GM23248 (cell line): ENCODE measurements at places on chromosomes 11 and 22.

- no peak for DNase-seq
Measured at GRCh38 chr11:73578592-73579185, 19.2 kb downstream of the FAM168A start.

- DNase-seq, result no peak
Measured at GRCh38 chr22:43241138-43241597, 54.2 kb upstream of the TTLL12 start.

DNA sequence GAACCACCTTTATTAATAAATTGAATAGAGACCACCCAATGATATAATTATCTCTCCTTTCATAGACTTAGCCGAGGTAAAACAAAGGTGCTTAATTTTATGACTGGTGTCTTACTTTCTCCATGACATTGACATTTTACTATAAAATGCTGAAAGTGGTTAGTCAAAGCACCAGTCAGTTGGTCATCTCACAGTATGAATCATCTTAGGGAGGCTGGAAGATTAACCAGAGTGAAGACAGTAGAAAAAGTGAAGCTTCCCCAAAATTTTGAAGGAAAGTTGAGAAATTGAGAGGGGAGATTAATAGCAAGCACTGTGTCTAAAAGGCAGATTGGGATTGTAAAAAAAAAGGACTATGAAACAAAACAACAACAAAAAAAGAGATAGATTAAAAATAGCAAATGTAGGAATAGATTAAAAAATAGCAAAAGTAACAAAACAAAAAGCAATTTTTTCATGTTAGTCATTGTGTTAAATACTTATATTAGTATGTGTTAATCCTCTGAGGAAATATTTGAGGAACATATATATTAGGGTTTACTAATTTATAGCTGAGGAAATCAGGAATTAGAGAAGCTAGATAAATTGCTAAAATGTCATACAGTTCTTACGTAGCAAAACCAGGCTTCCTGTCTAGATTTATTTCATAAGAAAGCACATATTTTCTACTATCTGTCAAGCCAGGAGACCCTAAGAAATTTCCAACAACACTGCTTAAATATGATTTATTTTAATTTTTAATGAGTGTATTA is 557.3 kb upstream of the ANO5 start:
- no peak for DNase-seq

DNA sequence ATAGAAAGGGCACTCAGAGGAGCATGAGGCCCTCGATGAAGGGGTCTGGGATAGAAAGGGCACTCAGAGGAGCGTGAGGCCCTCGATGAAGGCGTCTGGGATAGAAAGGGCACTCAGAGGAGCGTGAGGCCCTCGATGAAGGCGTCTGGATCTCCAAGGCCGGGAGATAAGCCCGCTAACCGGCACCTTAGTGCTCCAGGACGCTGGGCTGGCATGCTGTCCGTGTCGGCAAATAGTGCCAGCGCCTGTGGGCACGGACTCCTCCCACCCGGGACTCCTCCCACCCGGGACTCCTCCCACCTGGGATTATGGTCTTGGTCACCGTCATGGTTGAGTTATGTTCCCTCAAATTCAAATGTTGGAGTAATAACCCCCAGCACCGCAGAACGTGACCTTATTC is 725.3 kb downstream of the BRD1 start:
- no peak for DNase-seq

DNA sequence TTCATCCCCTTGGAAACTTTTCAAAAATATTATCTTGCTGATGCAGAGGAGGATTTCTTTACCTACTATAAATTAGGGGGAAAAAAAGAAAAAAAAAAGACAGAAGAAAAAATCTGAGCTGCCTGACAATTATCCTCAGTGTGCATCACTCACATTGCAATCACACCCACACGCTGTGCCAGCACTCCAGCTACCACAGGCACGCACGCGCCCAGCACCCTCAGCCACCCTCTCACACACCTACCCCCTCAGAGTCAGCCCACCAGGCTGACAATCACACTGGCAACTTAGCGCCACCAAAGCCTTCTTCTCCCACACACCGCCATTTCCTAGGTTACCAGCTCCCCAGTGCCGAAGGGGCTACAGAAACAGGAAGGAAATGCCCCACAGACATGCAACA is 236.1 kb downstream of the KCNA4 start:
- DNase-seq, result peak; percentile 9

DNA sequence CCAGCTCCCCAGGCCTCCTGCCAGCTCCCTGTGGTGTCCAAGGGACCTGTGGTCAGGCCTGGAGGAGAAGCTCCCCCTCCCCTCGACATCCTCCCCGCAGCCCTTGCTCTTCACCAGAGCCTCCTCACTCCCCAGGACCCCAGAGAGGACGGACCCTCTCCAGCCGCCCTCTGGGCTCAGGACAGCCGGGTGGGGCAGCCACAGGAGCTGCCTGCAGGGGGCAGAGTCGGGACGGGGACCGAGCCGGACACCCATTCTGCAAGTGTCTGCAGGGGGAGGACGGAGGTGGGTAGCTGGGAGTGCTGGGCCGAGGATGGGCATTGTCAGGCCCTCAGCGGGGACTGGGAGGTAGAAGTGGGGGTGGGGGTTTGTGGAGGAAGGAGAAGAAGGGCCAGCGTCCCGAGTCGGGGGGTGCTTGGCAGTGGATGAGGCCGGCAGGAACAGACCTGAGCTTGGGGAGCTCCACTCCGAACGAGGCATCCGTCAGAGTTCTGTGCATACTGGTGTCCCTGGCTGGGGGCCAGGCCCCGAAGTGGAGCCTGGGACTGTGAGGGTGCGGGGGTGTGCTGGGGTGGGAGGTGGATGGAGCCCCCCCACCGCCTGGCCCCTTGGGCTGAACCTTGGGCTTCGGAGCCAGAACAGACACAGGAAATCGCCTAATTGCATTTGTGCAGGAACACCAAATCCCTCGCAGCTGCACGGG is 15.2 kb downstream of the PRR33 start:
- peak; percentile 57 for DNase-seq

- DNase-seq, result no peak
Measured at GRCh38 chr11:35650467-35650866, 12.1 kb upstream of the TRIM44 start.

- no peak for DNase-seq
Measured at GRCh38 chr11:130728185-130729180, 187.8 kb downstream of the SNX19 start.

DNA sequence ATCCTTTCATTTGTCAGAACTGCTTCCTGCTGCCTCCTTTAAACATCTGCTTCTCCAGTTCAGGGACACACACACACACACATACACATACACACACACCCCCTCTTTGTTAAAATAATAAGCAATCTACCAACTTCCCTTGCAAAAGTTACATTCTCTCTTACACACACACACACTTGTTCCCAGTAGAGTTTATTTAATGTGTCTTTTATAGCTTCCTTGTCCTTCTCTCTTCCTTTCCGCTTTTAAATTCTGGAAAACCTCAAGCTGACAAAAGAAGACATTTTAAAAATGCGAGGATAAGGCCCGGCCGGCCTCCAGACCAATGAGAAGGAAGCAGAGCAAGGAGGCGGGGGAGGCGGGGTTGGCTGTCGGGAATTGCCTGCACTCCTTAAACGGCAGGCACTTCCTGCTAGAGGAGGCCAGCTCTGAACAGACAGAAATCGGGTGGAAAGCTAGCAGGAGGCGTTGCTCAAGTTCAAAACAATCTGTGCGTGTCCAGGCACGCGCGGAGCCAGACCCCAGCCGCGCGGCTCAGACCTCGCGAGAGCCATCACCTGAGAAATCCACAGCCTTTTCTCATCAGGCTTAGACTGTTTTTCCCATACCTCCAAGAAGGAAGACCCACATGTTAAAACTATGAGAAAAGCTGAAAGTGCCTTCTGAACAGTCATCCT is 99.9 kb downstream of the MAML2 start:
- DNase-seq, result peak; percentile 98

DNA sequence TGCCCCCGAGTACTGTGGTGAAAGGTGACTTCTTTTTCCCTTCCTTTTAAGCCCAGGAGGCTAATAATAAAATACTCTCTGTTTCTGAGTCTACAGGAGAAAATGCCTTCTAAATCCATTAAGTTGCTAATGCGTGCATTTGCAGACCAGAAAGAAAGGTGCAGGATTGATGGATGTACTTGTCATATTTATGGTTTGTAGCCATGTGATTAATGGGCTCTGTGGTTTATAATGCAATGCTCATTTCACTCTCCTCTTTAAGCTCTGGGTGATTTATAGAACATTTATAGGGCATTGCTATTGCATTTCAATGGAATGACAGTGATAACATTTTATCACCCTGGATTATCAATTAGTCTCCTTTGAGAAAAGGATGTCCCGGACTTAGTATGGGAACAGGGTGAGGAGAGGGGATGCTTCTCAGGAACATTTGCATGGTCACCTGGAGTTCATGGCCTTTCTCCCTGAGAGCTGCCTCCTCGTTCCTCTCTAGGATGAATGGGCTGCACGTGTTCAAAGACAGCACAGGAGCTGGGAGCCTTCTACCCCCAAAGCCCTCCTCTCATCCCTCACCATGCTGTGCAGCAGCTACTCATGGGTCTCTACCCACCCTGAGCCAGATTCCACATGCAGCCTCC is 82.8 kb upstream of the HMGXB4 start:
- DNase-seq, result no peak

DNA sequence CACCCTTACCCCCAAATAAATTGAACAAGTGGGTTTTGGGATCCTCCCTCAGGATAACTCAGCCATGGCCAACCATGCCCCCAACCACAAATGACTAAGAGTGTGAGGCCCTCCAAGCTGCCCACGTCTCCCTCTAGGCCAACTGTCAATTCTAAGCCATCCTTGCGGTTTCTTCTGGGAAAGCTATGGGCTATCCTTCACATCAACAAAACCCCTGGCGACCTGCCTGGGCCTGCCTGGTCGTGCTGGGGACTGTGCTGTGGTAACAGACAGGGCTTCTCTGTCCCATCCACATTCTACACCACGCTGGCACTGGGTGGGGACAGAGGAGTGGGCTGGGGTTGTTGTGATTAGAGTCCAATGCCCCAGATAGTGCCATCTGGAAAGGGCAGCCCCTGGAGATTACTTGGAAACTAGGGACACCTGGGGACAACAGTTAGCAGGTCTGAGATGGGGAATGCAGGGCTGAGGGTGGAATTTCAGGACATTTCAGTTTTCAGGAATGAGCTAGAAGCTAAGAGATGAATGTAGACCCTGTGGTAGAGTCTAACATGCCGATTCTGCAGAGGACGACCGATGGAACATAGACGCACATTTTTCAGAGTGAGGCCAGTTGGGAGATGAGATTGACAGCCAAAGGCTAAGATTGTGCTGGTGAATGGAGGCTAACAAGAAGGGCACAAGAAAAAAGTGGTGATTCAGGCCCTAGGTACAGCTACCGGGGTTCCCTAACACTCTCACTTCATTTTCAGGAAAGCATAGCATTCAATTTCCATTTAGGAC is 131.9 kb downstream of the RASSF10 start:
- peak; percentile 35 for DNase-seq

GRCh38 chr11:118306556-118306955 is 2.0 kb downstream of the CD3E start:
- DNase-seq, result peak; percentile 6

DNA sequence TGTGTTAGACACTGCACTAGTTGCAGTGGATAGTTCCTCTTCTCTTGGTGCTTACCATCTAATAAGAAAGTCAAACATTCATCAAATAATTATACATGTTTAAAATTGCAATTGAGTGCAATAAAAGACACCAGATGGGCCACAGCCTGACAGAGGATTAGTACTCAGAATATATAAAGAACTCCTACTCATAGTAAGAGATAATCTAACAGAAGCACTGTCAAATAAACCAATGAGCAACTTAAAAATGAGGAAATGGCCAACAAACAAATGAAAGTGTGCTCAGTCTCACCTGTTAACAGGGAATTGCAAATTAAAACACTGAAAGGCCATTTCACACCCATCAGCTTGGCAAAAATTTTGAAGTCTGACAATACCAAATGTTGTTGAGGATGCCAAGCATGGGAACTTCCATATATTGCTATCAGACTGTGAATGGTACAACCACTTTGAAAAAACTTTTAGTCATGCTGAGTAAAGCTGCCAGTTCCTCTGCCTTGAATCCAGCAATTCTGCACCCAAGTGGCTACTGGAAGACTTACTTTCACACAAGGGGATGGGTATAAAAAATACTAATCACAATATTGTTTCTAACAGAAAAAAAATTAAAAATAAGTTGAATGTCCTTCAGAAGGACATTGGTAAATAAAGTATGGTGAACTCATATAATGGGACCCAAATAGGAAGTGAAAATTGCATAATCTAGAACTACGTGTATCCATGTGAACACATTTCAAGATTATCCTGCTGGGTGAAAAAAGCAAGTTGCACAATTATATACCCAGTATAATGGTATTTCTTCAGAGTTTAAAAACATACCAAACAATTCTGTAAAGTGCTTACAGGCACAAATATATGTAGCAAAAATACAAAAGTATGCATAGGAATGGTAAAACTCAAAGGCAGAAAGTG is 41.4 kb upstream of the CREB3L1 start:
- peak; percentile 45 for DNase-seq

DNA sequence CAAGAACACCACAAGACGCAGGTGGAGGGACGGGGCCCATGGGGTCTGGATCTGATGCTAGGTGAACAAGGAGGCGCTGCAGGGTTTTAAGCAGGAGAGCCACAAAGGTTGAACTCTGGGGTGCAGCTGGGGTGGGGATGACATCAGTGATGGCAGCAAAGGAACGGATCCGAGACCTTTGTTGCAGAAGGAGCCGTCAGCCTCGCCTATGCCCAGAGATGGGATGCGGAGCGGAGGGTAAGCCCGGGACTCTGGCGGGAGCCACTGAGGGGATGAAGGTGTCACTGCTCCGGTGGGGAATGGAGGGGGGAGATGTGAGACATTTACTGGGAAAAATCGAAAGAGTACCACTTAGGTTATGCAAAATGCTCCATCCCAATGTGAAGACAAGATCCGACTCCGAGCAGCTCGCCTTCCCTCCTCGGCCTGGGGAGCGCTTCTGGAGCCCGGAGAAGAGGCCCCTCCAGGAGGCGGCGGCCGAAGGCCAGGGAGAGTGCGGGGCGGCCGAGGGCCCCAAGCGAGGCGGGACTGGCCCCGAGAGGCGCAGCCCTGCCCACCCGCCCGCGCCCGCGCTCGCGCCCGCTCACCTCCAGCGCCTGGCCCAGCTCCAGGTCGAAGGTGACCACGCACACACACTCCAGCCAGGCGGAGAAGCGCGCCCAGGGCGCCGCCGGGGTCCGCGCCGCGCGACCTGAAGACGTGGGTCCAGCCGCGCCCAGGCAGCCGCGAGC is 422 bp downstream of the DENND6B start:
- DNase-seq, result no peak

DNA sequence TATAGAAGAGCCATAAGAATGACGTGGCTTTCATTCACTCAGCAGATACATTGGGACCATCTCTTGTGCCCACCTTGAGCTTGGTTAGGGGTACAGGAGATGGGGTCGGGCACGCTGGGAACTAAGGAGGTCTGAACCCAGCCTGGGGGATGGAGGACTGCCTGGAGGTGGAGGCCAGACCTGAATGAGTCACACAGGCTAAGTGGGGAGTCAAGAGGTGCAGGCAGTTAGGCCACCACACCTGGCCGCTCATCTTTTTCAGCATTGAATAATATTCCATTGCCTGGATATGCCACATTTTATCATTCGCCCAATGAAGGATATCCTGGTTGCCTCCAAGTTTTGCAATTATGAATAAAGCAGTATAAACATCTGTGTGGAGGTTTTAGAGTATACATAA is 3.8 kb upstream of the PPIL2 start:
- no peak for DNase-seq
